ENCODE measurements at places on chromosomes 3 and 15. TPM values are rescaled to one million over a fixed set of nuclear protein-coding genes. Genes with fewer than 3 reads are reported as not detected.
A peak's percentile ranks its signal among the peaks of the same experiment; 100 is the strongest.

DNA sequence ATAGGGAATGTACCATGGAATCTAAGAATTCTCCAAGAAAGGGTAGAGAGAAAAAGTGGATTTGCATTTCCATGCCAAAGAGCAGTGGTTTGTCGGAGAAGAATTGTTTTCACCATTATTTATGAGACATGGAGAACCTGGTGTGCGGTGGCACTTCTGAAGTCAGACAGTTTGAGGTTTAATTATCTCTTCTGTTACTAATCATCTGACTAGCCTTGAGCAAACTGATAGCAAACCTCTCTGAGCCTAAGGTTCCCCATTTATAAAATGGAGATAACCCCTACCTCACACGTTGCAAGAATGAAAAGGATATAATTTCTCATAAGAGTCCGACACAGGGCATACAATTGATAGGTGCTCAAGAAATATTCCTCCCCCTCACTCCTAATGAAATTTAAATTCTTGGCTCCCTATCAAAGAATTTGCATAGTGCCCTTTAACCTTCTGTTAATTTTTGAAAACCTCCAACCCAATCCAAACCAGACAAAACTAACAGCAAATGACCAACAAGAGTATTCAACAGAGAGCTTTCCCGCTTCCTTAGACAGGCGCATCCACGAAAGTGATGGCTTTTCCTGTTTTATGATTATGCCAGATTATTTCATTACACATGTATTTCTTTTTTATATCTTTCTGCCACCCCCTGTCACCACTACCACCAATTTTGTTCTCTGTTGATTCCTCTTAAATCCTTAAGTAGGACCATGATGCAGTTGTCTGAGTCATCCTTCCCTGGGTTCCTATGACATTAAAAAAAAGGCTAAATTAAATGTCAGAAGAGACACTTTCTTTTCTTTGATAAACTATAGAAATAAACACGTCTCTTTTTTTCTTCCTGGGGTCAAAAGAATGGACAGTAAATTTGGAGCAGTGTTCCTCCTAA, 28.5 kb downstream of the TMEM212 start:
- no peaks in the 10 kb centered on the region for H3K27me3 ChIP-seq
- no peaks in the 10 kb centered on the region for H3K36me3 ChIP-seq
- DNase-seq: no peak
- no peak overlapping the region for H3K4me3 ChIP-seq
- peak overlapping the region; percentile 20 for H3K27ac ChIP-seq
- no peaks in the 10 kb centered on the region for H3K4me1 ChIP-seq

- H3K36me3 ChIP-seq: no peaks in the 10 kb centered on the region
- H3K27ac ChIP-seq: no peak overlapping the region
- no peak for DNase-seq
- no peaks in the 10 kb centered on the region for H3K4me1 ChIP-seq
- no peaks in the 10 kb centered on the region for H3K27me3 ChIP-seq
Observed at GRCh38 chr3:126845920-126846715, 136.8 kb upstream of the PLXNA1 start.

The SQOR gene
- total RNA-seq: 98.3 TPM

- no peak for DNase-seq
- no peaks in the 10 kb centered on the region for H3K4me1 ChIP-seq
- no peak overlapping the region for H3K27ac ChIP-seq
- no peaks in the 10 kb centered on the region for H3K27me3 ChIP-seq
- no peak overlapping the region for H3K4me3 ChIP-seq
- H3K36me3 ChIP-seq: no peaks in the 10 kb centered on the region
Observed at GRCh38 chr3:124701687-124702086, 28.6 kb upstream of the UMPS start.
